ENCODE measurements at places on chromosomes 3 and 15. TPM values are rescaled to one million over a fixed set of nuclear protein-coding genes. Genes with fewer than 3 reads are reported as not detected.
A peak's percentile ranks its signal among the peaks of the same experiment; 100 is the strongest.

- DNase-seq = no peak
- H3K4me1 ChIP-seq = no peaks in the 10 kb centered on the region
- H3K36me3 ChIP-seq = no peaks in the 10 kb centered on the region
- no peak overlapping the region for H3K27ac ChIP-seq
Observed at GRCh38 chr3:123480428-123480827, 31.5 kb upstream of the ADCY5 start.

- DNase-seq = no peak
- H3K27ac ChIP-seq = no peak overlapping the region
- no peak overlapping the region for H3K4me3 ChIP-seq
- H3K27me3 ChIP-seq = no peaks in the 10 kb centered on the region
Observed at GRCh38 chr3:14672588-14672987, 2.4 kb upstream of the C3orf20 start.

DNA sequence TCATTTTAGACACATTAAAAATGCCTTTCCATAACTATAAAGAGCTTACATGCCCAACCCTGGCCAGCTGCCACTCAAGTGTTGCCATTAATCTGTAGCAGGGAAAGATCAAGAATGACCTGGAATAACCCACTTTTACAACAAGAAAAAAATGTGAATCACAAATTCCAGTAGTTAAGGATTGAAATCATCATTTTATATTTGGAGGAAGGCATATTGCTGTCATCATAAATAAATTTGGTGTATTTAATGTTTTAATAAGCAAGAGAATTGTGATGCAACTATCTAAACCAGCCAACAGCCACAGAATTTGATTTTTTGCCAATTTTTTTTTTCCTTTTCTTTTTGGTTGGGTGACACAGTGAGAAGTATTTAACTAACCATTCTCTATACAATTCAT, 240.0 kb upstream of the SEMA6D start:
- H3K4me1 ChIP-seq = peaks cover 20% of the 10 kb centered on the region
- H3K27ac ChIP-seq = no peak overlapping the region
- no peaks in the 10 kb centered on the region for H3K36me3 ChIP-seq
- no peak for DNase-seq
- no peak overlapping the region for H3K4me3 ChIP-seq
- H3K27me3 ChIP-seq = no peaks in the 10 kb centered on the region

GRCh38 chr3:112011376-112011940, 12.7 kb downstream of the TAGLN3 start:
- H3K4me3 ChIP-seq = no peak overlapping the region
- H3K36me3 ChIP-seq = no peaks in the 10 kb centered on the region
- no peaks in the 10 kb centered on the region for H3K27me3 ChIP-seq
- DNase-seq = no peak
- no peak overlapping the region for H3K27ac ChIP-seq

DNA sequence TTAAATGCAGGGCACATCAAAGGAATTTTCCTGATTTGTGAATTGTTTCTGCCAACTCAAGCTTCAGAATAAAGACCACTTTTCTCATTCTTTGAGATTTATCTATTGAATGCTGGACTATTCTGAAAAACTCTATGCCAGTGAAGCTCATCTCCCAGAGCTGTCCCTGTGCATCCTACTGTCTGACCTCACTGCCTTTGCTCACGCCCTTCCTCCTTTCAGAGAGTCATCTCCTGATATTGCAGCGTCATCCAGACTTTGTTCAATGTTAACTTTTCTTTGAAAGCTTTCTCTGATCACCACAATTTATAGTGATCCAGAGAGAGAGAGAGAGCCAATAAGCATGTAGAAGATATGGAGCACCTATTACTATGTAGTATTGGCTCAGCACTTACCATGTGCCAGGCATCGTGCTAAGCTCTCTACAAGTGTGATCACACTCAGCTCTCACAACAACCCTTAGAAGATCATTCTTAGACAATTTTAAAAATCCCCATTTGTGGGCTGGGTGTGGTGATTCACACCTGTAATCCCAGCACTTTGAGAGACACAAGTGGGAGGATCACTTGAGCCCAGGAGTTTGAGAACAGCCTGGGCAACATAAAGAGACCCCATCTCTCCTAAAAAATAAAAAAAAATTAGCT, 30.2 kb upstream of the TLE3 start:
- H3K27me3 ChIP-seq = no peaks in the 10 kb centered on the region
- no peaks in the 10 kb centered on the region for H3K36me3 ChIP-seq
- H3K4me1 ChIP-seq = peaks cover 11% of the 10 kb centered on the region
- no peak overlapping the region for H3K4me3 ChIP-seq
- no peak for DNase-seq
- H3K27ac ChIP-seq = no peak overlapping the region

DNA sequence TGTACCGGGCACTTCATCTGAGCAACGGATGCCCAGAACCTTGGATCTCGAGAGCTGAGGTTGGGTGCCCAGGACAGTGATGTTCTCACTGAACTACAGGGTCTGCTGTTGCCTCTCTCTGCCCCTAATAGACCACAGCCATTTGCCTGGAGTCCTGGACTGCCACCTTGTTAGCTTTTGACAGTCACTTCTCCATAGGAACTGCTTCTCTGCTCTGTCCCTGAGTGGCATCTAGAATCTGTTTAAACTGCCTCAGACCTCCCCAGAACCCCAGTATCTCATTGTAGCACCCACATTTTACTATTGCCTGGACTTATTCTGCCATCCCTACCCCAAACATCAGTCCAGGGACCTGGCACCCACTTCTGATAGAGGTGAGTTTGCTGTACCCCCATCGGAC, 194.4 kb downstream of the SLCO3A1 start:
- no peaks in the 10 kb centered on the region for H3K27me3 ChIP-seq
- DNase-seq = no peak
- H3K27ac ChIP-seq = no peak overlapping the region
- H3K4me3 ChIP-seq = no peak overlapping the region

- no peak overlapping the region for H3K27ac ChIP-seq
- no peak for DNase-seq
- H3K4me3 ChIP-seq = no peak overlapping the region
- H3K4me1 ChIP-seq = peaks cover 29% of the 10 kb centered on the region
- no peaks in the 10 kb centered on the region for H3K36me3 ChIP-seq
Observed at GRCh38 chr3:29452934-29453283, 172.0 kb downstream of the RBMS3 start.

- DNase-seq = no peak
- H3K36me3 ChIP-seq = no peaks in the 10 kb centered on the region
- no peak overlapping the region for H3K4me3 ChIP-seq
- H3K27ac ChIP-seq = no peak overlapping the region
- no peaks in the 10 kb centered on the region for H3K27me3 ChIP-seq
- no peaks in the 10 kb centered on the region for H3K4me1 ChIP-seq
Observed at GRCh38 chr15:67855842-67856241, 16.0 kb upstream of the RNU6-1 start.

DNA sequence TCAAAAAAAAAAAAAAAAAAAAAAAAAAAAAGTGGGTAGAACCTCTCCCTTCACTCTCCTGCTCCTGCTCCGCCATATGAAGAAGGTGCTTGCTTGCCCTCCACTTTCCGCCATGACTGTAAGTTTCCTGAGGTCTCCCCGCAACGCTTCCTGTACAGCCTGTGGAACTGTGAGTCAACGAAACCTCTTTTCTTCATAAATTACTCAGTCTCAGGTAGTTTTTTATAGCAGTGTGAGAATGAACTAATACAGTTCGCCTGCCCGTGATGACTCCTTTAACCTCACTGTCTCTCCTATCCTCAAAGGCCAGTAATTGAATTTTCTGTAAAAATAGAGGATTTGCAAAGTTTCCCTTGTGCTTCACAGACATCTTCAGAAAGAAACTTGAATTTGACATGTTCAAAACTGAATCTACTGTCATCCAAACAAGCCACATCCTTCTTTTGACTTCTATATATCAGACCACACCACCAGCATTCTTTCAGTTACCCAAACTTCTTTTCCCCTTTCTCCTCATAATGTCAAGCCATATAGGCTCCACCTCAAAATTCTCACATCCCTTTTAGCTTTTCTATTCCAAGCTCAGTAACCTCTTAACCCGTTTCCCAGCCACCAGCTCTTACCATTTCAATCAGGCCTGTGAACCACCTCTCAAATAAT, 44.3 kb downstream of the P2RY1 start:
- H3K4me3 ChIP-seq = no peak overlapping the region
- H3K4me1 ChIP-seq = no peaks in the 10 kb centered on the region
- no peak overlapping the region for H3K27ac ChIP-seq
- H3K27me3 ChIP-seq = no peaks in the 10 kb centered on the region
- no peaks in the 10 kb centered on the region for H3K36me3 ChIP-seq

- H3K4me1 ChIP-seq = no peaks in the 10 kb centered on the region
- H3K27me3 ChIP-seq = no peaks in the 10 kb centered on the region
- DNase-seq = no peak
Observed at GRCh38 chr15:101063891-101064794, 145.0 kb downstream of the LRRK1 start.

GRCh38 chr3:36933540-36934296, 11.1 kb downstream of the TRANK1 start:
- H3K4me3 ChIP-seq = no peak overlapping the region
- no peak for DNase-seq
- no peaks in the 10 kb centered on the region for H3K36me3 ChIP-seq
- no peaks in the 10 kb centered on the region for H3K27me3 ChIP-seq
- H3K4me1 ChIP-seq = no peaks in the 10 kb centered on the region

GRCh38 chr3:123067689-123068600, 1.1 kb downstream of the PDIA5 start:
- H3K4me3 ChIP-seq = peak overlapping the region; percentile 86
- H3K27me3 ChIP-seq = no peaks in the 10 kb centered on the region
- H3K27ac ChIP-seq = peak overlapping the region; percentile 62
- peaks cover 10% of the 10 kb centered on the region for H3K4me1 ChIP-seq
- no peak for DNase-seq

- no peak overlapping the region for H3K4me3 ChIP-seq
- peaks cover 2% of the 10 kb centered on the region for H3K4me1 ChIP-seq
Observed at GRCh38 chr15:73844356-73844755, 29.0 kb upstream of the TBC1D21 start.

- no peak overlapping the region for H3K27ac ChIP-seq
- no peak overlapping the region for H3K4me3 ChIP-seq
- no peaks in the 10 kb centered on the region for H3K36me3 ChIP-seq
- H3K27me3 ChIP-seq = no peaks in the 10 kb centered on the region
- no peaks in the 10 kb centered on the region for H3K4me1 ChIP-seq
Observed at GRCh38 chr15:62324382-62324781, 159.3 kb upstream of the C2CD4B start.

DNA sequence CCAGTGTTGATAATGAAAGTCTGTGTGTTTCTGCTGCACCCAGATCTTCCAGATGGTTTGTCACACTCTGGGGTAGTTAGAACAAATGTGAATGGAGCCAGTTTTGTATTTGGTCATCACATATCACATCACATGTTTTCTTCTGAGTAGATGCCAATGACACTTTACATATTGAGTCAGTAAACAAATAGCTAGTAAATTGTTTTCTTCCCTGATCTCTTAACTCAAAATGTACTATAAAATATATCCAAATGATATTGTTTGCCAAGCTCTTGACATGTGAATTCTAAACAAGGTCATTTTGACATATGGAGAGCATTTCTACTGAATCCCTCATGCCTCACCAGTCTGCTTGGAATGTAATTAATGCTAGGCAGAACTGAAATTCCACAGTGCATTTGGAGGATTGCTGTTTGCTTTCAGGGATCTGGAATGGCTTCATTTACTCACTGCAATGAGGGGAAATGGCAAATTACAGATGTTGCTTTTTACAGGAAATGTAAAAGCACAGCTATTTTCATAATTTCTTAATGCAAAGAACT, 45.0 kb downstream of the PDHB start:
- no peaks in the 10 kb centered on the region for H3K27me3 ChIP-seq
- peak overlapping the region; percentile 15 for H3K27ac ChIP-seq
- peaks cover 9% of the 10 kb centered on the region for H3K36me3 ChIP-seq
- H3K4me1 ChIP-seq = peaks cover 14% of the 10 kb centered on the region

GRCh38 chr3:10519236-10519635, 13.8 kb upstream of the ATP2B2 start:
- H3K27ac ChIP-seq = peak overlapping the region; percentile 82
- peak; percentile 19 for DNase-seq
- no peak overlapping the region for H3K4me3 ChIP-seq
- H3K27me3 ChIP-seq = no peaks in the 10 kb centered on the region
- peaks cover 27% of the 10 kb centered on the region for H3K4me1 ChIP-seq

- no peak overlapping the region for H3K27ac ChIP-seq
- no peak overlapping the region for H3K4me3 ChIP-seq
- no peaks in the 10 kb centered on the region for H3K36me3 ChIP-seq
Observed at GRCh38 chr15:88187195-88187594, 69.3 kb downstream of the NTRK3 start.

- no peaks in the 10 kb centered on the region for H3K27me3 ChIP-seq
- H3K4me1 ChIP-seq = peaks cover 13% of the 10 kb centered on the region
- DNase-seq = no peak
- no peak overlapping the region for H3K4me3 ChIP-seq
- H3K36me3 ChIP-seq = no peaks in the 10 kb centered on the region
- no peak overlapping the region for H3K27ac ChIP-seq
Observed at GRCh38 chr3:134687642-134688041, 36.8 kb upstream of the KY start.

DNA sequence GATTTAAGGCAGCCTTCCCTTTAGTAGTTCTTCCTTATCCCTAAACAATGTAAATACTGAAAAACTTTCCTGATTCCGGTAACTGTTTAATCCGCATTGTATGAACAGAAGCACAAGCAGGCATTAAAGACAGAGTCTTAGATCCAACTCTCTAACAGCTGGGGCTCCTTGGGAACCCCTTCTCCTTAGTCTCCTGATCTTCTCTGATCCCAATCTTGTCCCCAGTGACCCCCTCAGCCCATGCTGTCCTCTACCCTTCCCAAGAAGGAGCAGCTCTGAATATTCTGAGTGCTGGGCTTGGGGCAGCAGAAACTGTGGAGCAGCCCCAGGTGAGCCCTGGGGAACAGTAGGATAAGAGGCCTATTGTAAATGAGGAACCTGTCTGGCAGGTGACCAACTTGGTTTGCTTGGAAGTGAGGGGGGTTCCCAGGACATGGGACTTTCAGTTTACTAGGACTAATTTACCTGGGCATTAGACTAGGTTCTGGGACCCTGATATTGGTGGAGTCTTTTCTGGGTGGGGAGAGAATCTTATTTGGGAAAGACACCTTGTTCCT, 13.0 kb upstream of the SLC30A4 start:
- no peak overlapping the region for H3K27ac ChIP-seq
- no peak for DNase-seq
- no peaks in the 10 kb centered on the region for H3K27me3 ChIP-seq
- H3K36me3 ChIP-seq = no peaks in the 10 kb centered on the region
- no peak overlapping the region for H3K4me3 ChIP-seq
- H3K4me1 ChIP-seq = no peaks in the 10 kb centered on the region

- H3K27ac ChIP-seq = no peak overlapping the region
- no peak overlapping the region for H3K4me3 ChIP-seq
- no peak for DNase-seq
- no peaks in the 10 kb centered on the region for H3K4me1 ChIP-seq
- H3K27me3 ChIP-seq = no peaks in the 10 kb centered on the region
Observed at GRCh38 chr3:146218880-146219866, 31.7 kb downstream of the PLSCR4 start.

Gene PLOD2
- total RNA-seq = 4.8 TPM

Gene CILP
- total RNA-seq = 39.6 TPM

Gene KLHL40
- total RNA-seq = 320 TPM

Gene STRC
- not detected for total RNA-seq

Gene MORC1
- total RNA-seq = not detected

Gene CLDN16
- not detected for total RNA-seq

Gene HHLA2
- total RNA-seq = not detected

Gene PEX5L
- total RNA-seq = not detected

Gene GRK7
- total RNA-seq = not detected

Gene IMPG2
- 0.42 TPM for total RNA-seq

Gene EAF2
- total RNA-seq = 5.7 TPM

Gene LRRC34
- total RNA-seq = 1.2 TPM

Gene CMTM8
- total RNA-seq = 1.4 TPM

Gene GABRR3
- total RNA-seq = not detected

Gene TPRG1
- total RNA-seq = 3.4 TPM

Data from gastrocnemius medialis (tissue), 4 donors.